T-helper 17 cell (primary cell): ENCODE measurements at places on chromosomes 11 and 22. TPM values are rescaled to one million over a fixed set of nuclear protein-coding genes. Genes with fewer than 3 reads are reported as not detected.

Gene EMSY
- 25.3 TPM for total RNA-seq

- peak; percentile 28 for DNase-seq
Observed at GRCh38 chr22:26672060-26672471, 14.7 kb downstream of the MIAT start.

Gene RFPL2
- 1.6 TPM for total RNA-seq

DNA sequence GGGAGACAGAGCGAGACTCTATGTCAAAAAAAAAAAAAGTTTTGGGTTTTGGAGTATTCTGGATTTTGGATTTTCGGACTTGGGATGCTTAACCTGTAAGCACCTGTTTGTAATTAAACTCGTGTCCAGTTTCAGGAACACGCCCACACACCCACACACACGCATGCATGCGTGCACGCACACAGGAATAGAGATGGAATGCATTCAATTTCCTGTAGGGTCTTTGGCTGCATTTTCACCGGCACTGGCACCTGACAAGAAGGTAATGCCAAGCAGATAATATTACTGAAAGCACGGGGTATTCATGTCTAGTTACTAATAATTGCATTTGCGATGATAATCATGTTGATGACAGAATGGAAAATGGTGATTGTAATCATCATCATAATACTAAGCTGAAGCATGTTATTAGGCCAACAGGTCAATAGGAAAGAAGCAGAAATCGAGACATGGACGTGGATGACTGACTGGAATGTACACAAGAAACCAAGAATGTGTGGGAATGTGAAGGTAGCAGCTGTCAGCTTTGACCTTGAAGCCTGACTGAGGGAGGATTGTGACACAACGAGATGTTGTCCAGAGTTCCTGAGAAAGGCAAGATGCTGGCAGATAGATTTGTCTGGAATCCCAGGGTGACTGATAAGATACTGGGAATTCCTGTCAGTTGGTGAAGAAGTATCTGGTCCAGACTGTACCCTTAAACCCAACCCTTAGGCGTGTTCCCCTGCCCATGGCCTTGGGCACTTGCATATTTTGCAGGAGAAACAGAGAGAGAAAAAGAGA lies 108.6 kb downstream of the SYN3 start:
- no peak for DNase-seq

DNA sequence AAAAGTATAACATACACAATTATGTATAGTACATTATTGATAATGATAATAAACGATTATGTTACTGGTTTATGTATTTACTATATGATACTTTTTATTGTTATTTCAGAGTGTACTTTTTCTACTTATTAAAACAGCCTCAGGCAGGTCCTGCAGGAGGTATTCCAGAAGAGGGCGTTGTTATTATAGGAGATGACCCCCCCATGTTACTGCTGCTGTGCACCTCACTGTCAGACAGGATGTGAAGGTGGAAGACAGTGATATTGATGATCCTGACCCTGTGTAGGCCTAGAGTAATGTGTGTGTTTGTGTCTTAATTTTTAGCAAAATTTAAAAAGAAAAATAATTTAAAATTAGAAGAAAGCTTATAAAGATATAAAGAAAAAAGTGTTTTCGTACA lies 57.6 kb downstream of the REXO2 start:
- no peak for DNase-seq

- DNase-seq = no peak
Observed at GRCh38 chr11:82634091-82634490, 99.6 kb downstream of the FAM181B start.

GRCh38 chr11:27860811-27861210 lies 160.6 kb upstream of the BDNF start:
- DNase-seq = no peak
